ENCODE measurements at places on chromosomes 2 and 18. TPM values are rescaled to one million over a fixed set of nuclear protein-coding genes. Genes with fewer than 3 reads are reported as not detected.

DNA sequence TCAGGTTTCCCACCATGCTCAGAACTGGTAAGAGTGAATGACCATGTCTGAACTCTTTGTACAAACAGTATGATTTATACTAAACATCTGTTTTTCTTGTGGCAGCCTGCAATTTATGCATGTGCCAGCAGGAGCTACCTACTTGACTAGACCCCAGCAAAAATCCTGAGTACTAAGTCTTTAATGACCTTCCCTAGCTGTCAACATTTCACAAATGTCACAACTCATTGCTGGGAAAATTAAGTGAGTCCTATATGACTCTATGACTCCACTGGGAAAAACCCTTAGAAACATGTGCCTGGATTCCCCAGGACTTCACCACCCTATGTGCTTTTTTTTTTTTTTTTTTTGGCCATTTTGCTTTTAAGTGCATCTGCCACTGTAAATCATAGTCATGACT, 1225.8 kb downstream of the SUCLG1 start:
- DNase-seq, result no peak

DNA sequence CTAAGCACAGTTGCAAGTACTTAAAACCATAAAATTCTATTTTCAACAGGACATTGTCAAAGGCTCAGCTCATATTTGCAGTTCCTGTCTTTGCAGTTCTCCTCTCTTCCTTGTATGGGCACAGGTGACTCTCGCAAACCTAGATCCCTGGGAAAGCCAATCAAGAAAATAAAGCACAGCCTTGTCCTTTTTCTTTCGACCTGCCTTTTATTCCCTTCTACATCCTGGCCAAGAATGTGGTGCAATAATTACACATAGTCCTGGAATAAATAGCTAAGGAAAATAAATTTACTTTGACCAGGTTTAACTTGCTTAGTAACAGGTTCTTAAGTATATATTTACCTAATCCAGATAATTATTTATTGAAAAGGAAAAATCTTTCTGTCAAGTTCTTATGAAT, 20.2 kb downstream of the ATG16L1 start:
- DNase-seq, result no peak

- no peak for DNase-seq
These were observed 65.0 kb upstream of the POU3F3 start for GRCh38 chr2:104788742-104789455.

DNA sequence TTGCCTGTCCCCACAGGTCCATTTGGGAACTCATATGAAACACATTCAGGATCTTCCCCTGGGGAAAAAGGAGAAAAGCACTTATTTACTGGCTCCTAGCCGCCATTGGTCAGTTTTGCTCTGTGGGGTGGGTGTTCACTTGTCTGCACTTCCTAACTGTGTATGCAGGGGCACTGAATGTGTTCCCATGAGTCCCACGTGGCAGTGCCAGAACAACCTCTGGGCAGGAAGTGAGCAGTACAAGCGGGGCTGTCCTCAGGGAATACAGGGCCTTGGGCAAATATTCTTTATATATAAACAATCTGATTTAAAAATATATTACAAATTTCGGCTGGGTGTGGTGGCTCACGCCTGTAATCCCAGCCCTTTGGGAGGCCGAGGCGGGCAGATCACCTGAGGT, 21.8 kb upstream of the CTIF start:
- no peak for DNase-seq

- no peak for DNase-seq
These were observed 34.6 kb upstream of the RNF125 start for GRCh38 chr18:31983976-31984375.

GRCh38 chr2:133641942-133642725, 73.9 kb upstream of the NCKAP5 start:
- no peak for DNase-seq

DNA sequence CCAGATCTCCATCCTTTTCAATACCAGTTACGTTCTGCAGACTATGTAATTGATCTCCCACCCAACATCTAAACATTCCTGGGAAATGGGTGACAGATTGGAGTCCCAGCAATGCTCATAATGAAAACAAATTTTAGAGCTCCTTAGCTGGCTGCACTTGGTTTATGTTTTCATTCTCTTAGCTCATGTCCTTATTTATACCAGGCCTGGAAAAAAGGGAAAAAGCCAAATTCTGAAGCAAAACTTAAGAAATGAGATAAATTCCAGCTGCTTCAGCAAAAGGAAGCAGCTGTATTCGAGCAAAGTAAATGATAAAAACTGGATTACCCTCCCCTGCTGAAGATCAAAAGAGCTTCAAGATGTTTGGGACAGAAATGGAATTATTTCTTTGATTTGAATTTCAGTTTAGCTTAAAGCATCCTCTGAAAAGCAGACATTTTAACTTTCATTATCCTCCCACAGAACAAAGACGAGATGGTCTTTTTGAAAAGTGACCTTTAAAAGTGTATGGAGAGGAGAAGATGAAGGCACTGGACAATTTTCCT, 196.5 kb upstream of the THUMPD2 start:
- DNase-seq, result no peak

- DNase-seq, result no peak
These were observed 205.2 kb downstream of the AGPS start for GRCh38 chr2:177597759-177598158.

DNA sequence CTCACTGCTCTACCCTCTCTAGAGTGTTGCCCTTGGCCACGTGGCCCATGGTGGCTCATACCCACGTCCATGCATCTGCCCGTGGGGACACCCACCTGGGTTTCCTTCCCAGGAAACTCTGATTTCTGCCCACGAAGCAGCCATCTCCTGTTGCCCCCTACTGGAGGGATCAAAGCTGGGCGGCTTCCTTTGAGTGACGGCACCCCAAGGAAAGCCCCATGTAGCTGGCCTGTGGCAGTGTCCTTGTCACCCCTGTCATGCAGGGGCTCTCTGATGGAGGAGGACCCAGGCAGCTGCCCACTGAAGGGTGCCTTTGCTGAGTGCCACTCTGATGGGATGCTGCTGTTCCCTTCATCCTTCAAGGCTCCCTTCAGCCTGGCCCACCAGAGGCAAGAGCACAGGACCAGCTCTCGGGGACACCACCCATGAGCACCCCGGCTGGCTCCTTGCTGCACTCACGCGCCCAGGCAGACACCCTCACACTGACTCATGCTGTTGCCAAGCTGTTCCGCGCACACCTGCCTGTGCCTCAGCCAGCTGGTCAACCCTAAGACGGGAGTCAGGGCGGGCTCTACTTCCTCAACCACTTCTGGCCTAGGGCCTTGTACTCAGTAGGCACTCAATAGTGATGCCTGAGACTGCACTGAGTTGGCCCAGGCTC, 101.1 kb downstream of the CTIF start:
- no peak for DNase-seq

- peak; percentile 46 for DNase-seq
These were observed 126.6 kb downstream of the TMEM131 start for GRCh38 chr2:97868986-97869721.

DNA sequence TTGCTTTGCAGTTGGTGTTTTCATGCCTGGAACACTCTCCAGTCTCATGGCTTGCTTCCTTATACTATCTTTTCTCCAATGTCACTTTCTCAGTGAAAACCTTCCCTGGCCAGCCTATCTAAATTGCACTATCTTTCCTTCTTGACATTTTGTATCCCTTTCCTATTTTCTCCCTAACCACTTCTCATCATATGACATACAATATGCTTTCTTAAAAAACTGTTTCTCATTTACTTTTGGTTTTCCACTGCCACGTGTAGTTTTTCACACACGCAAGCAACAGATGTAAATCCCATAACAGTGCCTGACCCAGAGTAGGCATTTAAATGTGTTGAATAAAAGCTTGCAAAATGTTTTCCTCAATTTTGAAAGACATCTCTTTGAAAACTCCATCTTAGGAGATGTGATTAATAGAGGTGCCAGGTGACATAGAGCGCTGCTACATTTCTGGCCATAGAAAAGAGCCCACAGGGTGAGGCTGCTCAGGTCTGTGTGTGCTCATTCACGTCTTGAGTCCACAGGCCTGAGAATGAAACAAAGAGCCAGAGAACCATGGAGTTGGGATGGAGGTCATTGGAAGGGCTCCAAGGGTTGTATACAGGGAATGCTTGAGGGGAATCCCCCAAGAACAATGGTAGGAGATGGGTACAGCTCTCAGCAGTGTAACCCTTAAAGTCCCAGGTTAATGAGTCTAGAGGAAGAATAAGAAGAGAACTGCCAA, 12.7 kb downstream of the ZNF24 start:
- DNase-seq, result no peak

DNA sequence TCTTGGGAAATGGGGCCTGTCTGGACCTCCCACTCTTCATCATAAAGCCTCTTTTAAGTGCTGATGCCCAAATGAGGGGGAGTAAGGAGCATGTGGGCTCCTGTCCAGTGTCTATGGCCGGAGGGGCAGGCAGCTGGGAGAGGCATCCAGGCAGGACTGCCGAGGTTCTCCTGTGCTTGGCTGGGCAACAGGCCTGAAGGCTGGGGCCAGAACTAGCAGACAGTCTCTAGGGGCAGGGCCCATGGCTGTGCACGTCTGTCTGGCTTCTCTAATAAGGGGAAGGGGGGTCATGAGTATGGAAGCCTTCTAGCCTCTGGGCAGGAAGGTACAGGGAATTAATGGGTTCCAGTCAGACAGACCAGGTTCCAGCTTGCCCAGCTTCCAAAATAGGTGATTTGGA, 128.6 kb downstream of the SMAD2 start:
- no peak for DNase-seq

GRCh38 chr2:138373993-138374408, 127.6 kb upstream of the SPOPL start:
- no peak for DNase-seq

GRCh38 chr2:31511376-31511775, 69.4 kb downstream of the SRD5A2 start:
- DNase-seq, result no peak

- DNase-seq, result peak; percentile 55
These were observed 79.7 kb upstream of the APCDD1 start for GRCh38 chr18:10374636-10375293.

DNA sequence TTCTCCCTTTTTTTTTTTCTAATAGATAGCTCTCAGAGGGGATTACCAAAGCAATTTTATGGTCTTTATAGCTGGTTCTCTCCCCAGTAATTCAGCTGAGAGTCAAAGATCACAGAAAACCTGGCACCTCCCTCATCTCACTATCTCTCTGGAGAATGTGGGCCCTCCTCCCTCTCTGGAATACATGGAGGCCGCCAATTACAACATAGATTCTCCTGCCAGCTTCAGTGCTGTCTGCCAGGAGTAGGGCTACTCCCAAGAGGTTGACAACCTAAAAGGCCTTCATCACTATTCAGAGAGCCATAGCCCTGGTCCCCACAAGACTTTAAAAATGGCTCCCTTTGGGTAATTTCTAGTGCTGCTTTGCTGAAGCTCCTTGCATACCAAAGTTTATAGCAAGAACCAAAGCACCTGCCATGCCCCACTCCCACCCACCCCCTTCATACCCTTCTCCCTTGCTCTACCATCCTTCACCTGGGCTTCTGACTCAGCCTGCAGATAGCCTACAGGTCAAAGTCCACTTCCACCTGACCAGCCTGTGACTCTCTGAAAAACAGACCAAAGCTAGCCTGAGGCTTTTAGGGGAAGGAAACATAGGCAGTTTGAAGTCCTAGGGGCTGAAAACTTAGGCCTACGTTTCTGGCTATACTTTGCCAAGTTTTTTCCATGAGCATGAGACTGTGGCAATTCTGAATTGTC, 472.3 kb downstream of the TNS1 start:
- DNase-seq, result no peak

GRCh38 chr2:178844701-178845100, 37.5 kb upstream of the TTN start:
- no peak for DNase-seq

- no peak for DNase-seq
These were observed 95.0 kb downstream of the PID1 start for GRCh38 chr2:229176136-229176535.

DNA sequence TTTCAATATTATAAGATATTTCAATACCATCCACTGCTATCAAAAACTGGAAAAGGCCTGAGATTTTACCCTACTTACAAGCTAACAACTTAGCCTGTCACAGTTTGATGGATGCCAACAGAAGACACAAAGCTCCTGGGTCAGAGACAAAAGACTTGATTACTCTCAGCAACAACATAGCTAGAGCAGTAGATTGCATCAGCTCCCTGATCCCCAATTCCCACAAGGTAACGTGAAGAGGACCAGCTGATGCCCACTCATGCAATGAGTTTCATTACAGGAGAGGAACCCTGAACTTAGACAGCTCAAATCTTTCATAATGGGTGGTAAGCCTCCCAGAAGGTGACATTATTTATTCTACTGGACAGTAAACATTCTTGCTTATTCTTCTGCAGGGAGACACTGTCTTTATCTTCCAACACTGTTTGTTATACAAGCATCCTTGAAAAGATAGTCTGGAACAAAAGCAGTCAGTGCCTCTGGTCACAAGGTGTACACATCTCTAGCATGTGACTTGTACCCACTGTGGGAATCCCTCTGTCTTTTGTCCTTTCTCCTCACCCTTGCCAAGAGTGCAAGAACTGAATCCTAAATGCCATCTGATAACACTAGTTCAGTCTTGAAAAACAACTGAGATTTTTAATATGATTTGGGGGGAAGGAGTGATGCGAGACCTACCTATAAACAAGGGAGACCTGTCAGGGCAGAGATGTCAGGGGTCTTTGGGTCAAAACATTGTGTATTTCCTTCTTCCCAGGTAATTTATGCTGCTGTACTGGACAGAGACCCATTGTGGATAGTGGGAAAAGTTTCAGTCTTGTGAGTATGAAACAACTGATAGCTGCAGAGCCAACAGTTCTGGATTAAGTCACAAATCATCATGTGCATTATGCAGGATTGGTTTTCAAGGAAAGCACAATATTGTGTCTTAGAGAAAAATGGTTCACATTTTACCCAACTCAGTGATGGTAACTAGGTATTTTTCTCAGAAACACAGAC, 102.4 kb downstream of the AOX1 start:
- DNase-seq, result no peak

DNA sequence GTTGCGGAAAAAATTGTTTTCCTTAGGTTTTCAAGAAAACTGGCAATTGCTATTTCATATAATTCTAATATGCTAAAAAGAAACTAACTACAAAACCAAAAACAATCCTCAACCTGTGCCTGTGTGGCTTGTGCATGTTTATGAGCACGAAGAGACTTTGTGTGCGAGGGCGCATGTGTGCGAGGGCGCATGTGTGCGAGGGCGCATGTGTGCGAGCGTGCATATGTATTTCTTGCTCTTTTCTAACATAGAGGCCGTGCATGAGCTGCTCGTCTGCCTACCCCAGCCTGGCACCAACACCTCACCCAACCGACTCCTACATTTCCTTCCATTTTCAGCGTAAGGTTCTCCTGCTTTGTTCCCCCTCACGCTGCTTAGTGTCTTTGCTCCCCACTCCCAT, 211.6 kb downstream of the DOK6 start:
- no peak for DNase-seq

CCDC142 gene
- 21.6 TPM for total RNA-seq

ANKRD53 gene
- total RNA-seq, result 0.28 TPM

CLK1 gene
- 49.4 TPM for total RNA-seq

PKDCC gene
- 134 TPM for total RNA-seq

CXCR4 gene
- total RNA-seq, result 0.79 TPM

FRZB gene
- 1.1 TPM for total RNA-seq

SULT1C2 gene
- 2.2 TPM for total RNA-seq

SRD5A2 gene
- not detected for total RNA-seq

EFR3B gene
- 7.2 TPM for total RNA-seq

MARCO gene
- not detected for total RNA-seq

Data from H9 (cell line).